ENCODE measurements at places on chromosomes 2 and 18. TPM values are rescaled to one million over a fixed set of nuclear protein-coding genes. Genes with fewer than 3 reads are reported as not detected.

GRCh38 chr2:21693081-21693480 lies 569.3 kb downstream of the TDRD15 start:
- DNase-seq, result no peak

GRCh38 chr18:24726727-24727492 lies 266.5 kb downstream of the HRH4 start:
- peak; percentile 29 for DNase-seq

- DNase-seq, result no peak
Observed at GRCh38 chr2:120415060-120415459, 69.1 kb downstream of the INHBB start.

GRCh38 chr2:8602809-8603208 lies 79.0 kb upstream of the ID2 start:
- DNase-seq, result no peak

- DNase-seq, result no peak
Observed at GRCh38 chr2:149427387-149427786, 97.0 kb downstream of the LYPD6 start.

- DNase-seq, result no peak
Observed at GRCh38 chr2:120896901-120897300, 161.2 kb downstream of the GLI2 start.

DNA sequence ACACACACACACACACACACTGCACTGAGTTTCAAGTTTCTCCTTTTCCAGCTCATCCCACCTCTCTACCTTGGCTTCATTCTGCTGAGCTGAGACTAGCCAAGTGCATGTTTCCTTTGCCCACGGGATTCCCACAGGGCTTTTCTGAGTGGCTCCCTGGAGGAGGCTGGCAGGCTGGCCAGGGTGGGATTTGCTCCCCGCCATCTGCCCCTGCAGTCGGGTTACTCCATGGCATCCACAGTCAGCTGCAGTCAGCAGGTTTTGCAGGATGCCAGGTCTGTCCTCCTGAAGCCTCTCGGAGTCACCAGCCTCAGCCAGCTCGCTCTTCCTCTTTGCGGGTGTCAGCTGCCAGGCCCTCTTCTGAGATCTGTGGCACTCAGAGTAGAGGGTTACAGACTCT lies 783.7 kb upstream of the SOX11 start:
- no peak for DNase-seq

DNA sequence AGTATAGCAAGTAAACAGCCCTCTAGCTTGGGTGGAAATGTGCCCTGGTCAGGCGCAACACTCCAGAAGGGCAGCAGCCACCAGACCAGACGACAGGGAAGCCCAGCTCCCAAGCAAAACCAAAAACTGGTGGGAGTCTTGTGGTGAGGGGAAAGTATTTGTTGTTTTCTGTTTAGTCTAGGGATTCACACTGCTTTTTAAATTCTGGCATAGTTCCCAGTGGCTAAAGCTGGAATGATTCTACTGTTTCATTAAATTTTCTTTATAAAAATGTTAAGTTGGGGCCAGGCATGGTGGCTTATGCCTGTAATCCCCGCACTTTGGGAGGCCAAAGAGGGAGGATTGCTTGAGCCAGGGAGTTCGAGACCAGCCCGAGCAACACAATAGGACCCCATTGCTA lies 38.5 kb downstream of the MERTK start:
- no peak for DNase-seq

- DNase-seq, result peak; percentile 58
Observed at GRCh38 chr2:40332191-40332826, 119.6 kb downstream of the SLC8A1 start.

Gene IL36G
- 0.32 TPM for total RNA-seq

Gene LBX2
- total RNA-seq, result 0.61 TPM
